ENCODE measurements at places on chromosomes 13 and 19.

DNA sequence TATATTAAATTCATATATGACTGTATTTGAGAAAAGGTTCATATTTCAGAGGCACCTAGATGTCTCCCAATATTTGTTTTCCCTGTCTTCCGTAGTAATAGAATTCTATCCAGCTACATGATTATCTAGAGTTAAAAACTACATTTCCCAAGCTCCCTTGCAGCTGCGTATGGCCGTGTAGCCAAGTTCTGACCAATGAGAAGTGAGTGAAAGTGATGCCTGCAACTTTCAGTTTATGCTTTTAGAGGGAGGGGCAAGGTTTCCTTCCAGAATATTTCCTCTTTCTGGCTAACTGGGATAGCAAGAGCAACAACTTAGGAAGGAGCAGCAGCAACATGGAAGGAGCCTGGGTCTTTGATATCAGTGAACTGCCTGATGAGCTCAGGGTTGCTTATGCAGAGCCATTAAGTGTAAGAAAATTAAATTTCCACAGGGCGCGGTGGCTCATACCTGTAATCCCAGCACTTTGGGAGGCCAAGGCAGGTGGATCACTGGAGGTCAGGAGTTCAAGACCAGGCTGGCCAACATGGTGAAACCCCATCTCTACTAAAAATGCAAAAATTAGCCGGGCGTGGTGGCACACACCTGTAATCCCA is 23.2 kb upstream of the CYP2A13 start:
- peak; percentile 34 for DNase-seq

DNA sequence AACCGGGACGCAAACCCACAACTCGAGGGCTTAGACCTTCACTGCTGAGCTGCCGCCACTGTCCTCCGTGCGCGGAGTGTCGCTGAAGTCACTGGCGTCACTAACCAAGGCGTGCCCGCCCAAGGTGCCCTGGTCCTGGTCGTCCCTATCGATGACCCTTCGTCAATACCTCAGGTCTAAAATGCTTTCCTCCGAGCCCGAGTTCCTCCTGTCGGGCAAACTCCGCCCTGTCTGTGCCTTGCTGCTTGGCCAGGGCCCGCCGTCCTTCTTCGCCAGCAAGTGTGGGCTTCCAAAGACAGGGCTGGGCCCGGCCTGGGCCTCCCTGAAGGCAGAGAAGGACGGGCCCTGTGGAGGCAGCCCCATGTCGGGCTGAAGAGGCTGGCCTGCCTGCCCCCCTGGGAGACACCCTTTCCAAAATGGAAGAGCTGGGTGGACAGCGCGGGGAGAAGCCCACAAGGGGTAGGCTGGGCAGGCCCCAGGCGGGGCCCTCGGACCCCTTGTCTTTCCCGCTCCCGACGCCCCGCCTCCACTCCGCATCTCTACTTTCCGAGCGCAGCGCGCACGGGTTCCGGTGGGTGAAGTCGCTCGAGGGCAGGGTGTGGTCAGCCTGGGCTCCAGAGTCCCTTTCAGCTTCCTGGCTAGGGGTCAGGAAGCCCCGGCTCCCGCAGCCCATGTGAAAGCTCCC is 13.4 kb downstream of the RB1 start:
- no peak for DNase-seq

GRCh38 chr13:43684963-43685725 is 101.6 kb downstream of the ENOX1 start:
- DNase-seq, result no peak

GRCh38 chr19:6685962-6686627 is 16.1 kb upstream of the TNFSF14 start:
- DNase-seq, result no peak

DNA sequence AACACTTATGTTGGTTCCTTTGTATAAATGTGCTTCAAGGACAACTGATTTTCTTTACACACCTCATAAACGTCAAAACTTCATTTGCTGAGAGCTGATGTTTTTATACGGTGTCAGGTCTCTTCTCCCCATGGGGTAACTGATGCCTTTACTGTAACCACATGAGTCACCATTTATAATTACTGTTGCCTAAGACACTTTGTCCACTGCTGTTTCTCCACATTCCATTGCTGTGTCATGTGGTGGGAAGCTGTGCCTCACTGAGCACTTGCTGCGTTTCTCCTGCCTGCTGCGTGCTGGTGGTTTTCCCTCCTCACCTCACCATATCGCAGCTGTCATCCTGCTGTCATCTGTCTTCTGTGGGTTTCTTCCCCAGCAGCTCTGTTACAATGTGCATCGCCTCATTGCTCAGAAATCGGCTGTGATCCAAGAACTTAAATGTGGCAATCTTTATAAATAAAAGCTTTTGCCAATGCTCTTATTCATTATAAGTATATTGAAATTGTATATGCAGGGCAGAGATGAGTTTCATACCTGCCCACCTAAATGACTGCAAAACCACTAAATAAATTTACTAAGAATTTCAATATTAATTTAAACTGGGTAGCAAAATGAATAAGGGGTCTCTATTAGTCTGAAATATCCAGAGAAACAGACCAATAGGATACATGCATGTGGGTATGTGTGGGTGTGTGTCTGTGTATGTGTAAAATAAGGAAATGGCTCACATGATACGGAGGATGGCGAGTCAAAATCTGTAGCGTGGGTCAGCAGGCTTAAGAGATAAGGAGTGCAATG is 547.0 kb upstream of the SLITRK5 start:
- peak; percentile 98 for DNase-seq

- no peak for DNase-seq
These were observed 262.8 kb upstream of the RFC3 start for GRCh38 chr13:33554919-33555791.

GRCh38 chr19:16326401-16327168 is 2.0 kb downstream of the KLF2 start:
- DNase-seq, result no peak

- peak; percentile 89 for DNase-seq
These were observed 11.5 kb downstream of the APLP1 start for GRCh38 chr19:35879770-35880317.

GRCh38 chr13:53092931-53093330 is 64.3 kb downstream of the OLFM4 start:
- DNase-seq, result no peak

DNA sequence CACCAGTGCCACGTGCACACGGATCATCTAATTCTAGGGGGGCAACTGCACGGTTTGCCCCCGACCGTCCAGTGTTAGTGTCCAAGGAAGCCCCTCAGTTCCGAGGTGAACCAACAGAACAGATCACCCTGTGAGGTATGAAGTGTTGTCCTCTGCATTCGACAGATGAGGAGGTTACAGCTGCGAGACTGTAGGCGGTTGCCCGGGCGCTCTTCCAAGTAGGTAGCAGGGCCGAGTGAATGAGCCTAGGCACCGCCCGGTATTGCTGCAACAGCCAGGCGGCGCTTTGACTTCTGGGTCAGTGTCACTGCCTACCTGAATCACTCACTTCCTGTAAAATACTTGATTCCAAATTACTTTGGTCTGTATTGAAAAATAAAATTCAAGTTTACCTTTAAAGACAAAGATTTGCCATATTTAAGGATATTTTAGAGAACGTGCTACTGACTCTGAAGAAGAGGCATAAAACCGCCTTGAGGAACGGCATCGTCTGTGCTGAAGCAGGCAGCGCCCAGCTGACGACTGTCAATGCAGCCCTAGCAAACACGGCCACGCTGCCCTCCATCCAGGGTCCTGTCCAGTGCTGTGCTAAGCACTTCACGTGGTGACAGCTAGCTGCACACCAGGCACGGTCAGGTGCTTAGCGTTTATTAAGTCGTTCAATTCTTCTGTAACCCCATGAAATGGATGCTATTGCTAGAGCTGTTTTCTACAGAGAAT is 19.3 kb upstream of the RASA3 start:
- peak; percentile 81 for DNase-seq

DNA sequence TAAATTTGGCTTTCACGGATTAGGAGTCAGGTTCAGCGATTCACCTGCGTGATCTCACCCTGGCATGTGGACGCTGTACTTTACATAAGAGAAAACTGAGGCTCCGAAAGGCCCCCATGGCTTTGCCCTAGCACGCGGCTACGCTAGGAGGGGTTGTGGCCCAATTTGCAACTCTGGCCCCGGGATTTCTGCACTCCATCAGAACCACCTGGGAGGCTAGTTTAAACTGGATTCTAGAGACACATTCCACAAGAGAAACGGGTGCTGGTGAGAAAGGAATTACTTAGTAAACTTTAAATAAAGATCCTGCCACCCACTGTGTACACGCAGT is 6.2 kb downstream of the BCL3 start:
- no peak for DNase-seq

GRCh38 chr13:39345982-39346381 is 257.0 kb downstream of the LHFPL6 start:
- DNase-seq, result no peak

DNA sequence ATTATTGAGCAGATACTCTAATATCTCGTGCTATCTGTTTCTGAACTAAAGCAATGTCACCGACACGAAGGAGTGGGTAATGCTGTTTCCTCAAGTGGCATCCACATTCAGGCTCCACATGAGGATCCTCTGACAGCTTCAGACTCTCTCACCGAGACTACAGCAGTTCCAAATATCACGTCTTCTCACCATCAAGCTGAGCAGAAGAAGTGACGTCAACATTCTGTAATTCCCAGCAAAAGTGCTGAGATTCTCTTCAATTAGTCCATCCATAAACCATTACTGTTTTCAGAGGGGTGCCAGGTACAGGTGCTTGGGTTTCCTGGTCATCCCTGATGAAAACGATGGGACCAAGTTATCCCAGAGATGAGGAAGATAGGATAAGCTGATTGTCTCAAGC is 110.0 kb upstream of the DACH1 start:
- DNase-seq, result no peak

- no peak for DNase-seq
These were observed 173.5 kb upstream of the OBI1 start for GRCh38 chr13:78832461-78832860.

DNA sequence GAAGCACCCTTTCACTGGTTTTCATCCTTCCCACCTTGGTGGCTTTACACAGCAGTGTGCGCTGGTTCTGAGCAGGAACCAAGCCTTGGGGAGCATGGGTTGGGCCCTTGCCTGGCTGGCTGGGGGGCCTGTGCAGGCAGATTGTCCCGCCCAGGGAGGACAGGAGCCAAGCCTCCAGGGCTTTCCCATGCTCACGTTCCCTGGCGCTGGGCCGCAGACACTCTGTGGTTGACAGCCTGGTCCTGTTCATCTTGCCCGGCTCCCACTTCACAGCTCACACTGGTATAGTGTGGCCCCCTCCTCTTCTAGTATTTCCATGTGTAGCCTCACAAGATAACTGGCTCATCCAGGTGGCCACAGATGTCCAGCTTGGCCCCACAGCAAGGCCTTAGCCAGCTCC is 4.6 kb upstream of the CCNE1 start:
- no peak for DNase-seq

GRCh38 chr13:40176242-40176641 is 490.2 kb downstream of the FOXO1 start:
- DNase-seq, result no peak

DNA sequence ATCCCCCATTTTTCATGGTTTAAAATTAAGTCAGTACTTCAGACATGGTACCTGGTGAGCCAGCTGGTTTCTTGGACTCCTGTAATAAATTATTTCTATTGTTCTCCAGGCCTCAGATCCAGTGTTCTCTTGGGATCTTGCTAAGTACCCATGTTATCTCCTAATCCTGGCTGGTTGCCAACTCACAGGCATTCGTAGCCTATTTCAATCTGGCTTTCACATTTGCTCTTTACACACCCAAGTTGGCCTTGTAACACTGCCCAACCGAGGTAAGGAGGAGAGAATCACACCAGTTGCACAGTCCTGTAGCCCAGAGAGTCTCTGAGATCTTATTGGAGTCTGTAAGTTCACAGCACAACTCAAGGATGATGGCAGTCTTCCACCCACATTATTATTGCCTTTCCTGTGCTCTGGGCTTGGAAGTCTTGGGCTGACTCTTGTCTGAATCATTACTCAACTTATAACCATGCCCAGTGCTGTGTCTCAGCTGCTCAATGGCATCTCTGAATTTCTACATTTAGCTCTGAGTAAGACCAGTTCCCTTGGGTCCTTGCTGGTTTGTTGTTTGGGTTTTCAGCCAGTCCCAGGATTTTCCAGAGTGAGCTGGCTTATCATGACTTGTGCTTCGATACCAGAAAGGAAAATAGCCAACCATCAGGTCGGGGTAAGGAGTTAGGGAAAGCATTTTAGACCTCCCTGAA is 76.6 kb upstream of the KLF12 start:
- DNase-seq, result peak; percentile 100

DNA sequence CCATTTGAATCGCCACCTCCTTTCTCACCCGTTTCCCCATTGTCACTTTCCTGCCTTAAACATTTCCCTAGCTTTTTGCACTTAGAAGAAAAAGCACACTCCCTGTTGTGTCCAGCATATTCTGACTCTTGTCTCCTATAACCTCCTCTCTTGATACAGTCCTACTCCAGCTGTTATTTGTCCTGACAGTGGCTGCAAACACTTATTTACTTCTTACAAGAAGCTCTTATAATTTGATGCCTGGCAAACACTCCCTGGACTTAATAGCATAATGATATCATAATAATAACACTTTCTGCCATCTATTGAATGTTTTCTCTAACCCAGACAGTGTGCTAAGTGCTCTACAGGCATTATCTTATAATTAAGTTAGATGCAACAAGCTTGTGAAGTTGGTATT is 76.6 kb downstream of the DGKH start:
- no peak for DNase-seq

GRCh38 chr13:33711436-33711835 is 106.5 kb upstream of the RFC3 start:
- no peak for DNase-seq

DNA sequence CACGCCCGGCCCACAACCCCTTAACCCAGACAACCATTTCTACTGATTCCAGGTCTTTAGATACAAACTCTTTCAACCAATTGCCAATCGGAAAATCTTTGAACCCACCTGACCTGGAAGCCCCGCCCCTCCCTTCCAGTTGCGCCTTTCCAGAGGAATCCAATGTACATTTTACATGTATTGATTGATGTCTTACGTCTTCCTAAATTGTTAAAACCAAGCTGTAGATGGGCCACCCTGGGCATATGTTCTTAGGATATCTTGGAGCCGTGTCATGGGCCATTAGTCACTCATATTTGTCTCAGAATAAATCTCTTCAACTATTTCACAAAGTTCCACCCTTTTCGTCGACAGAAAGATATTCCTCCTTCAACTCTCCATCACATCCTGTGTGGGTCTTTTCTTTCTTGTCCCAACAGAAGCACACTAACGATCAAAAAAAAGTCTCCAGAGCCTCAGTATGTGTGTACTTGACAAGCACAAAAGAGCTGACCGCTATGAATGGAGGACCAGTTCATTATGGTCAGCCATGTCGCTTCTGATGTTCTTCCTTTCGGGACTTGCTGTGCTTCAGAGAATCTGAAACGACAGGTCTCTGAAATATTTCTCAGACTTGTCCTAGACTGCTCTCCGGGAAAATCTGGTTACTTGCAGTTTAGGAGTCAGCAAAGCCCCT is 601 bp upstream of the ZNF749 start:
- DNase-seq, result no peak
